Kidney capillary endothelial cell (primary cell): ENCODE measurements at places on chromosomes 2 and 18.

DNA sequence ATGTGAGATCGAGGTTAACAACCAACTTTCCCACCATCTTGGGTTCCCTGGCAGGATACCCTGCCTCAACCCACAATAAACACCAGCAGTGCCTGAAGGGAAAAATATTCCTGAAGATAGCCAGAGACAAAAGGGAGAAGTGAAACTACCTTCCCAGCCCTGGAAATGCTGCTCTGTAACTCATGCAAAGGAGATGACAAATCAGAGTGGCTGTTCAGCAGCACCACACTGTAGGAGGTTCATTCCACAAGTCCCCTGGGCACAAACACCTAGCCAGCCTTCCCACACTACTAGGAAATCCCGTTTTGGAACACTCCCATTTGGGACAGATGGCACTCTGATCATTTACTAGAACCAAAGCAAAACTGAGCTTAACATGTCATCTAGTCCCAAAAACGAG, 190.7 kb upstream of the RBBP8 start:
- no peak for DNase-seq

GRCh38 chr2:50645346-50645745, 386.6 kb downstream of the NRXN1 start:
- DNase-seq: no peak

- DNase-seq: no peak
These were observed 68.4 kb upstream of the ITM2C start for GRCh38 chr2:230796280-230796862.

- DNase-seq: no peak
These were observed 161.0 kb upstream of the ZFP36L2 start for GRCh38 chr2:43387092-43388062.

DNA sequence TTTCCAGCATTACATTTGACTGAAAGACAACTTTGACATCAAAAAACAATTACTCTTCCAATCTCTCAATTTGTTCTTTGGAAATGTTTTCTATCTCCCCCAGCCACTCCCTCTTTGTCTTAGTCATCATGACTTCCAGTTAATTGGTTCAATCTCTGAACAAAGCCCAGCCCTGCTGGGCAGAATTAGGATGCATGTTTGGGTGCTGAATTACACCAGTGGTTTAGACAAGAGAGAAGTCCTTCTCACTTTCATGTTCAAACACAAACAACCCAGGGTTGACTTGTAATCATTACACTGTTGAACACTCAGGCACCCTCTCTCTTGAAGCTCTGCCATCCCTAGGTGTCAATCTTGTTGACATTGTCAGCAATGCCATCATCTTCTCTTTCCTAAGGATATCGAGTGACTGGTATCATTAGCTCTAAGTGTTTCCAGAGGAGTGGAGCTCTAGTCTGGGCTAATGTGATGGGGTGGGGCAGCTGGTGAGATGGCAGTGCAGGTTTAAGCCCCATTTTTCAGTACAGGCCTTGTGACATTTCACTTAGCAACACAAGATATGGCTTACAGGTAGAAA, 90.8 kb upstream of the MEIS1 start:
- no peak for DNase-seq

GRCh38 chr2:181570833-181571661, 85.9 kb downstream of the CERKL start:
- DNase-seq: no peak

DNA sequence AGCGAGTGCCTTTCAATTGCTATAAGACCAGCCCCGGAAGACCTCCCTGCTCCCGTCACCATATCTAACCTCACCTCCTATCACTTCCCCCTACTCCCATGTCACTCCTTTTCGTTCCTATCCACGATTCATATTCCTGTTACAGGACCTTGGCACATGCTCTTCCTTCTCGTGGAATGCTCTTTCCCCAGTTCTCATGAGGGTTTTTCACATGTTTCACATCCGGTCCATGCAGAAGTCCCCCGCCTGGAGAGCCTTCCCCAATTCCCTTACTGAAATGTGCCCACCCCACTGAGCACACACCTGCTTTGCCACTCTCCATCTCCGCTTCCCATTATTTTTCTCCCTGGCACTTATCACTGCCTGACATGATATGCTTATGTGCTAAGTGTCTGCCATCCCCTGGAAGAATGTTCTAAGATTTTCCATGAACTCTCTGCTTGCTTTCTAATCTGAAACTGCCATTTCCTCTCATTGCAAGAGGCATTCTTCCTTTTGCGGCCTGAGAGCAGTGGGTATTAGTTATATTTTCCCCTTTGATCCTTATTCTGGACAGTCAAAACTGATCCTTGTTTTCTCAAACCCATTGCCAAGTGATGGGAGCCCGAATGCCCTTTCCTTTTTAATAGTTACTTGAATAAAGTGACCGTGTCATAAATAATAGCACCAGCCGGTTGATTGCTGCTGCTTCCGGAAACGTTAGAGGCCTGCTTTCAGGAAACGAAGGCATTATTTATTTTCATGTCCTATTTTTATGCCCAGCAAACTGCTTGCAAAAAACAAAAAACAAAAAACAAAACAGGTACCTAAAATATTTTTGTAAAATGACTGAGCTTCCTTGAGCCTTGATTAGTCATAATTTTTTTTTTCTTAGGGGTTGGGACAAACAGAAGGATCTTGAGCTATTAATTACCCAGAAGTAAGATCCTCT, 127.9 kb downstream of the ZNF532 start:
- DNase-seq: peak; percentile 82

- DNase-seq: no peak
These were observed 1195.1 kb upstream of the CHAC2 start for GRCh38 chr2:52572469-52572894.

DNA sequence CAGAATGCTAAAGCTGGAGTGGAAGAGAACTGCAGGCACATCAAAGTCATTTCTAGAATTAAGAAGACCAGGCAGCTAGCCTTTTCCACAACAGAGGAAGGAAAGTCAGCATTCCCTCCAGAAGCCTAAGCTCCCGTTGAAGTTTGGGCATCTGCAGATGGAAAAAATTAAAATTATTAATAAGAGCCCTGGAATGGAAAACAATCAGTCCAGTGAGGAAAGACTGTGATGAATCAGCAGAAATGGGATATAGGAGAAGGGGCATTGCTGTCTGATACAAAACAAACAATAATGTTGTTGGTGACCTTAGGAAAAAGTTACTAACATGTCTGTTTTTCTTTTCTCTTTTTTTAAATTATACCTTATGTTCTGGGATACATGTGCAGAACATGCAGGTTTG, 450.7 kb upstream of the SLC14A2 start:
- DNase-seq: no peak

- DNase-seq: peak; percentile 38
These were observed 94.9 kb downstream of the MBD2 start for GRCh38 chr18:54129448-54130067.

DNA sequence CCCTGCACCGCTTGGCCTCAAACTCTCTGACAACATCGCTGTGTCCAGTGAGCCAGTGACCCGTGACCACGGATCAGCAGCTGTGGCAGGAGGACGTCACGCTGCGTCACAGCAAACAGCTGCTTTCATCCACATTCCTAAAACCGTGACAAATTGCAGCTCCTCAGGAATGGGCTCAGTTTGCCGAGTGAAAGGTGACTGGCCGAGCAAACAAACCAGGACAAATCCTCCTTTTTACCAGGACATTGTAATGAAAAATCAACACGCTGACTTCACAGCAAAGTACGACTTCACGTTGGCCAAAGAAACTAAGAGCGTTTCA, 57.6 kb downstream of the PXDN start:
- no peak for DNase-seq
